ENCODE measurements at places on chromosomes 4 and X.
A peak's percentile ranks its signal among the peaks of the same experiment; 100 is the strongest.

DNA sequence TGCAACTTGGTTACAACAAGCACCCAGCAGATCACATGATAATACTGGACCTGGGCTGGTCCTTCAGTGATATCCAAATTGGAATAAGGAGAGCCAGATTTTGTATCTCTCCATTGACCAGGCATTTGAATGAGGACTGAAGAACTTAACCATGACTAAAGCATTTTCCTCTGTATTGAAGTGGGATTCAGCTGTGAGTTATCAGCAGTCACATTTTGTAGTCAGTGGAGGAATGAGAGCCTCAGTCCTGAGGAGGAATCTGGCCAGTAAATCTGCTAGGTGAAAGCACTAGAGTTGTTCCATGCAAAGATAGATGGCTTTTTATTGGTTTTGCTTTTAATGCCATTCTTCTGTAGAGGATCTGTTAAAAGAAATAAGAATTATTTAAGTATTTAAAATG, 1506.0 kb downstream of the PCDH7 start:
- no peak for DNase-seq

DNA sequence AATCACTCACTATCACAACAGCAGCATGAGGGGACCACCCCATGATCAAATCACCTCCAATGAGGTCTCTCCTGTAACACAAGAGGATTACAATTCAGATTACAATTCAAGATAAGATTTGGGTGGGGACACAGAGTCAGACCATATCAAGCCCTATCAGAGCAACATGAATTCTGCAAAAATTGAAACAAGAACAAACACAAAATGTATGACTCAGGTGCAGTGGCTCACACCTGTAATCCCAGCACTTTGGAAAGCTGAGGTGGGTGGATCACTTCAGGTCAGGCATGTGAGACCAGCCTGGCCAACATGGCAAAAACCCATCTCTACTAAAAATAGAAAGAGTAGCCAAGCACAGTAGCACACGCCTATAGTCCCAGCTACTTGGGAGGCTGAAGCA, 13.4 kb upstream of the HPSE start:
- DNase-seq, result no peak

- peak; percentile 78 for DNase-seq
These were observed 3.2 kb downstream of the CXorf65 start for GRCh38 chrX:71103110-71103983.

- DNase-seq, result no peak
These were observed 112.3 kb upstream of the ZNF518B start for GRCh38 chr4:10569491-10569890.

- DNase-seq, result peak; percentile 93
These were observed 1.3 kb upstream of the EOLA1 start for GRCh38 chrX:149539283-149540130.

DNA sequence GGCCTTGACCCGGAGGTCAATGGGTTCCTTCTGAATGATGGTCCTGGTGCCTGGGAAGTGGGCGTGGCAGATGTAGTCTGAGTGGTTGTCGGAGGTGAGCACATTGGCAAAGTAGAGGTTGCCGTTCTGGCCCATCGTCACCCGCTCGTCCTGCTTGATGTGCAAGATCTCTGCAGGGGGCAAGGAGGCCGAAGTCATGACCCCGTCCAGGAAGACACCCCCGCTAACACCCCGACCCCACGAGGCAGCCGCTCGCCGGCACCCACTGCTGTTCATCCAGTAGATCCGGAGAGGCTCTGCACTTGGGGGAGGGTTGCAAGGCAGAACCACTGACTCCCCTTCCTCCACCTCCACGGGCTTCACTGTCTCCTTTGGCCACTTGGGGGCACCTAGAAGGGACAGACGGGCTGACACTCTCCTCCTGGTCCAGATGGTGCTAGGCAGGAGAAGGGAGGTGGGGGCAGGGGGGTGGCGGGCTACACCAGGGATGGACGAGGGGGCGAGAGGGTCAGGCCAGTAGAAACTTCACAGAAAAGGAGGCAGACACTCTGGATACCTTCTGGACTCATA, 15.1 kb downstream of the L1CAM start:
- DNase-seq, result no peak

GRCh38 chrX:63708801-63709200, 76.2 kb downstream of the ARHGEF9 start:
- no peak for DNase-seq

DNA sequence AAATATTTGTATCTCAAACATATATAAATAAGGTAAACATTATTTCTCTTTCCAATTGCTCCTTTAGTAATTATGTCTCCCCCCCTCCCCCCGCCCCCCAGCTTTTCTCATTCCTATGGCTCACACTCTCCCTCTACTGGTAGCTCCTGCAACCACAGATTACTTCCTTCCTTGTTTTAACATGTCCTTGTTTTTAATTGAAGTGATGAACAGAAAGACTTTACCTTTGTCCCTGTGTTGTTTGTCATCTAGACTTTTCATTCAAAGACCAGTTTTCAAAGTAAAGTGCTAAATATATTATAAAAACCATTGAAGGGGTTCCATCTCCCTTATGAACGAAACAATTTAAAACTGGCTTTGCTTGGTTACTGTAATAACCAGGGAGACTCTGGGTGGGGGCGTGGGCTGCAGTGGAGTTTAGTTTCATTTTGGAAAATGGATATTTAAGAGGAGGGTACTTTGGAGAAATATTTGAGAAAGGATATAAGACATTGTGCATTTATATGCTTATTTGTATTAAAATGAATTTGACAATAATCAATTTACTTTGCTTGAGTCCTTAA, 352.9 kb downstream of the RAPGEF2 start:
- DNase-seq, result no peak

- no peak for DNase-seq
These were observed 349.9 kb downstream of the FSTL5 start for GRCh38 chr4:161813889-161814288.

- DNase-seq, result peak; percentile 63
These were observed 28.4 kb downstream of the ZNF185 start for GRCh38 chrX:152926279-152926678.

- DNase-seq, result peak; percentile 17
These were observed 1.9 kb downstream of the UBE2D3 start for GRCh38 chr4:102825261-102826091.

GRCh38 chr4:106679063-106679462, 310.5 kb upstream of the GIMD1 start:
- no peak for DNase-seq

DNA sequence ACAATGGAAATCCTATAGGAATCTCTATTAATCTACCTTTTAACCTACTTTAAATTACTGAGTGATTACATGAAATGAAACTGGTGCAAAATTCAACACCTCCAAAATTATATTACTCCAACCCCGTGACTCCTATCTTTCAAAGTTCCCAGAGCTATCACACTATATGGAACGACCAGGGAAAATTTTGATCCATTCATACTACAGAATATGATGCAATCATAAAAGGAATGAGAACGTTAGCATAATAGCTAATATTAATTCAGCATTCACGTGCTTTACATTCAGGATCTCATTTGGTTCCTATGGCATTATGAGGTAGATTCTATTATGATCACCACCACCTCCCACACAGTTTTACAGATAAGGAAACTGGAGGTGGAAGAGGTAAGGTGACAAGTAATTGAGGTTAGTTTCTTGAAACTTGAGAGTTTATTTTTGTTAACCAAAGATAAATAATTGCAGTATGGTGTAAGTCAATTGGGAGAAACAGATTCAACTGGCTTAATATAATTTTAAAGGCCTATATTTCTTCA, 29.4 kb upstream of the INTS6L start:
- no peak for DNase-seq

- no peak for DNase-seq
These were observed 13.4 kb downstream of the PRPS2 start for GRCh38 chrX:12804655-12805054.

DNA sequence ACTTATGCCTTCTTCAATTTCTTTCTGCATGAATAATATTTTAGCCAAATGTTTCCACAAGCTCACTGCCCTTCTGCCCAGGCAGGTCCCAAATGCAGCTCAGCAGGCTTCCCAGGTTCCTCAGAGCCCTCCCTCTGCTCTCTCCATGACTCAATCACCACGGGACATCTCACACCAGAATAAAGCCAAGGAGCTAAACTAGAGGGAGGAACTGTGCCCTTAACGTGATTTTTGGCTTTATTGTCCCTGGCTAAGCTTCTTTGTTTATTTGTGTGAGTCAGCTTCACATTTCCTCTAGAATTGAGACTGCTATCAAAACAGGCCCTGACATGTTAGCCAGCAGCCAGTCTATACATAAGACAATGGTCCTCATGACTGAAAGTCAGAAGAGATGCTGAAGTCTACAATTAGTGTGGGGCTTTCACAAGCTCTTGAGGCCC, 186.4 kb upstream of the GALNT7 start:
- DNase-seq, result no peak

- DNase-seq, result no peak
These were observed at the start of gene MXRA5 for GRCh38 chrX:3346501-3347259. TSS of gene MXRA5 (minus strand) at chrX:3346652. CDS start at chrX:3343833, 2,819 bp downstream.

- no peak for DNase-seq
These were observed 24.4 kb upstream of the RP2 start for GRCh38 chrX:46812445-46812844.

- no peak for DNase-seq
These were observed 69.7 kb downstream of the ANKRD50 start for GRCh38 chr4:124642846-124643245.

DNA sequence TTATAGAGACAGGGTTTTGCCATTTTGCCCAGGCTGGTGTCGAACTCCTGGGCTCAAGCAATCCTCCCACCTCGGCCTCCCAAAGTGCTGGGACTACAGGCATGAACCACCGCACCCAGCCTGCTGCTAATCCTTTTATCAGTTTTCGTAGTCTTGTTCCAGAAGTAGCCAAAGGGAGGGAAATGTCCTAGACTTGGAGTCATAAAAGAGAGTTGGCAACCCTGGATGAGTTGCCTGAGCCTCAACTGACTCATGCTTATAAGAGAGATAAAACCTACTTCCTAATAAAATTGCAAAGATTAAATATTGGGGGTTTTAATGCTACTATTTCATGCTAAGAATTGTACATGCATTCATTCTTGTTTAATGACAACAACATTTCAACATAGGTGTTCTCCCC, 44.3 kb downstream of the CD40LG start:
- DNase-seq, result no peak

GRCh38 chr4:184280591-184281071, 63.0 kb upstream of the ENPP6 start:
- DNase-seq, result peak; percentile 50

DNA sequence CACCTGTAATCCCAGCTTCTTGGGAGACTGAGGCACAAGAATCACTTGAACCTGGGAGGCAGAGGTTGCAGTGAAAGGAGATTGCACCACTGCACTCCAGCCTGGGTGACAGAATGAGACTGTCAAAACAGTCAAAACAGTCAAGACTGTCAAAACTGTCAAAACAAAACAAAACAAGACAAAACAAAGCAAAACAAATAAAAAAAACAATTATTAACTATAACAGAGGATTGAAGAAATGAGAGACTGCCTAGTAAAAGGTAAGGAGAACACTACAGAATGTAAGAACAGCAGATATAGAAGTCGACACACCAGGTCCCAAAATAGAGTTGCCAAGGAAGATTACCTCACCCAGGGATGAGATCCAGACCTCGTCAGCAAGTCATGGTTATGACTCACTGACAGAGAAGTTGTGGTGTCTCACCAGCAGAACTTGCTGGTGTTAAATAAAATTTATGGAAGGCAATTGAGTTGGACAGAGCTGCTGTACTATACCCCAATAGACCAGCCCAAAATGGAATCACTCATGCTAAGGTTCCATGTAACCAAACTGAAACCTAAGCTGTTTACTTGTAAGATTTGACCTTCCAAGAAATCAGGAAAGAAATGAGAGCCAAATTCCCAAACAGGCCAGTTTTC, 32.1 kb upstream of the GK start:
- DNase-seq, result no peak

DNA sequence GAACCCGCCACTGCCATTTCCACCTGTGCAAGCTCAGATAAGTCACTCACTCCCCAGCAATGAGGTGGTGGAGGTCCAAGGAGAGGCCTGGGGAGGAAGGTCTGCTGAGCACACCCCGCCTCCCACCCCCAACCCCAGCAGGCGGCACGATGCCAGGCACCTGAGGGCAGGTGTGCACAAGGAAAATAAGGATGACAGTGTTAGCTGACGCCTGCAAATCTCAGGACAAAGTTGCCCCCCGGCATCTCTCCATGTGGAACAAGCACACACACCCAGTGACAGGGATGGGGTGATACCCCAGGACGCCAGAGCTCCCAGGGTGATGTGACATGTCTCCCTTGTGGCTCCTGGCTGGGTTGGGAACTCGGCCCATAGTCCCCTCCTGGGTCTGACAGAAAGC, 9.9 kb downstream of the JAKMIP1 start:
- DNase-seq, result no peak

GRCh38 chrX:39820938-39821708, 276.6 kb downstream of the BCOR start:
- DNase-seq, result peak; percentile 28

DNA sequence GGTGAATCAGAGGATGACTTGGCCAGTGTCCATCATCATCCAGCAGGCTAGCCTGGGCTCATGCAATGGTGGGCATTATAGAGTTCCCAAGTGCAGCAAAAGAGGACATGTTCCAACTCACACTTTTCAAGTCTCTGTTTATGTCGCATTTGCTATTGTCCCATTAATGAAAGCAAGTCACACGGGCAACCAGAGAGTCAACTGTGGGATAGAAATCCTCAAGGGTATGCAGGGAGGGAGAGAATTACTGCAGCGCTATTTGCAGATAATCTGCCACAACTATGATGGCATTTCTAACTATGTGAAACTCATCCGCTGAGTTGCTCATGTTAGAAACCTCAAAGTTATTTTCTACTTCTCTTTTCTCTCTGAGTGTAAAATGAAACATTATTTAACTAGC, 78.5 kb upstream of the TAB3 start:
- DNase-seq, result no peak

GRCh38 chr4:72360075-72360474, 208.9 kb downstream of the ADAMTS3 start:
- no peak for DNase-seq

GRCh38 chrX:52363247-52363883, 5.5 kb upstream of the XAGE2 start:
- DNase-seq, result no peak

GRCh38 chr4:173883821-173884220, 353.8 kb upstream of the HAND2 start:
- DNase-seq, result no peak

GRCh38 chr4:1298461-1298860, 8.8 kb downstream of the MAEA start:
- DNase-seq, result no peak

DNA sequence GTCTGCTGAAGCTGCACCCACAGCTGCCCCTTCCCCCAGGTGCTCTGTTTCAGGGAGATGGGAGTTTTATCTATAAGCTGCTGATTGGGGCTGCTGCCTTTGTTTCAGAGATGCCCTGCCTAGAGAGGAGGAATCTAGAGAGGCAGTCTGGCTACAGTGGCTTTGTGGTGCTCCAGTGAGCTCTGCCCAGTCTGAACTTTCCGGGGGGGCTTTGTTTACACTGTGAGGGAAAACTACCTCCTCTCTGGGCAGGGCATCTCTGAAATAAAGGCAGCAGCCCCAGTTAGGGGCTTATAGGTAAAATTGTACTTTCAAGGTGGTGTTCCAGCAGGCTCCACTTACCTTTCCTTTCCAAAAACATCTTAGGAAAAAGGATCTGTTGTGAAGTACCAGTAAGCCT, 242.2 kb downstream of the SPRY1 start:
- DNase-seq, result no peak

- DNase-seq, result no peak
These were observed 307.4 kb downstream of the DCHS2 start for GRCh38 chr4:154184238-154184637.

- peak; percentile 5 for DNase-seq
These were observed at the start of gene MAOB for GRCh38 chrX:43882294-43882681. TSS of gene MAOB (minus strand) at chrX:43882450. CDS start at chrX:43882299, 151 bp downstream.

GRCh38 chrX:38804432-38804681, 3.1 kb downstream of the MID1IP1 start:
- DNase-seq, result no peak
